ENCODE measurements at places on chromosomes 7 and 10. TPM values are rescaled to one million over a fixed set of nuclear protein-coding genes. Genes with fewer than 3 reads are reported as not detected.

DRGX gene
- 65.2 TPM for total RNA-seq

TUBAL3 gene
- total RNA-seq, result not detected

FAM25A gene
- total RNA-seq, result not detected

SEMA3C gene
- 91.3 TPM for total RNA-seq
